ENCODE measurements at places on chromosomes 12 and 14.

DNA sequence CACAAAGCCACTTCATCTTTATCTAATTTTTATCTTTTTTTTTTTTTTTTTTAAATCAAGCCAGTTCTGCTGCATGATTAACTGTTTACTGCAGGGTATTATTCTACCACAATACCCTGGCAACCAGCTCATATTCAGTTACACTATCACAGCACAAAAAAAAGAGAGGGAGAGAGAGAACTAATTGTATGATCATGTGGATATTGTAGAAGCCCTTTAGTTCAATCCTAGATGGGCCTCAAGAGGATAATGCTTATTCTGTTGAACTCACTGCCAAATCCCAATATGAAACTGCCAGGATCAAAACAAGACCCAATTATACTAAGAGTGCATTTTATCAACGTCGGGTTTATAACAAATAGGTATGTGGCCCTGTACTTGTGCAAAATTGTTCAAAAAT lies 51.5 kb downstream of the MED13L start:
- DNase-seq: no peak

GRCh38 chr12:38823738-38824137 lies 81.7 kb downstream of the CPNE8 start:
- DNase-seq: no peak

DNA sequence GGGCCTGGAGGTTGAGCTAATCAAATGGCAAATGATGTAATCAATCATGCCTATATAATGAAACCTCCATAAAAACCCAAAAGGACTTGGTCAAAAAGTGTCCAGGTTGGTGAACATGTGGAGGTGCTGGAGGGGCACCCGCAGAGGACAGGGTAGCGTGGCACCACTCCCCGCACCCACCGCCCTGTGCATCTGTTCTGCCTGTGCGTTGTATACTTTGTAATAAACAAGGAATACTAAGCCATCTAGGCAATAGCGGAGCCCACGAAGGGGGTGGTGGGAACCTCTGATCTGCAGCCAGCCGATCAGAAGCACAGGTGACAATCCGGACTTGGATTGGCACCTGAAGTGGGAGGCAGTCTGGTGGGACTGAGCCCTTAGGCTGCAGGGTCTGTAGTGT lies 75.8 kb upstream of the GPR68 start:
- DNase-seq: no peak

DNA sequence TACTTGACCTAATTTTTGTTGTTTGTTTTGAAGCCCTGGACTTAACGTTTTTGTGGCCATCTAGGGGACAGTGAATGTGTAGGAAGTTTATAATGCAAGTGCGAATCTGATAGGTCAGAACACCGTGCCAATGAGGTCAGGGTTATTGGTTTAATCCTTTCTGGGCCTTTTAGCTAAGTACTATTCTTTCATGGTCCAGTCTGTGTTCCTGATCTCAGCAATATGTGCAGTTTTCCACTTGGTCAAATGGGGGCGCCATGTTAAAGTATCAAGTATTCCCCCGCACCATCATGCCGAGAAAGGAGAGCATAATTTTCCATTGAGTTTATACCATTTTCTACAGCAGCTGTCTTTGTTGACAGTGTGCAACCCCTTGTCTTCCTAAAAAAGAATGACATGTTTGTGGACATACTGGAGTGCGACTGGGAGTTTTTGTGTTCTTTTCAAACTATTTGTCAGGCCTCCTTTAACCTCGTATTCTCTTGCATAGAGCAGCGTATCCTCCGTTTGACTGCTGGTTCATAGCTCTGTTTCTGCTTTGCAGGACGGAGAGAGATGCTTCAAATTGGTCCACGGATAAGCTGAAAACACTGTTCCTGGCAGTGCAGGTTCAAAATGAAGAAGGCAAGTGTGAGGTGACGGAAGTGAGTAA lies 1.3 kb downstream of the AHSA1 start:
- DNase-seq: no peak

- DNase-seq: no peak
Measured at GRCh38 chr14:23436327-23437132, 1.1 kb upstream of the MYH7 start.

DNA sequence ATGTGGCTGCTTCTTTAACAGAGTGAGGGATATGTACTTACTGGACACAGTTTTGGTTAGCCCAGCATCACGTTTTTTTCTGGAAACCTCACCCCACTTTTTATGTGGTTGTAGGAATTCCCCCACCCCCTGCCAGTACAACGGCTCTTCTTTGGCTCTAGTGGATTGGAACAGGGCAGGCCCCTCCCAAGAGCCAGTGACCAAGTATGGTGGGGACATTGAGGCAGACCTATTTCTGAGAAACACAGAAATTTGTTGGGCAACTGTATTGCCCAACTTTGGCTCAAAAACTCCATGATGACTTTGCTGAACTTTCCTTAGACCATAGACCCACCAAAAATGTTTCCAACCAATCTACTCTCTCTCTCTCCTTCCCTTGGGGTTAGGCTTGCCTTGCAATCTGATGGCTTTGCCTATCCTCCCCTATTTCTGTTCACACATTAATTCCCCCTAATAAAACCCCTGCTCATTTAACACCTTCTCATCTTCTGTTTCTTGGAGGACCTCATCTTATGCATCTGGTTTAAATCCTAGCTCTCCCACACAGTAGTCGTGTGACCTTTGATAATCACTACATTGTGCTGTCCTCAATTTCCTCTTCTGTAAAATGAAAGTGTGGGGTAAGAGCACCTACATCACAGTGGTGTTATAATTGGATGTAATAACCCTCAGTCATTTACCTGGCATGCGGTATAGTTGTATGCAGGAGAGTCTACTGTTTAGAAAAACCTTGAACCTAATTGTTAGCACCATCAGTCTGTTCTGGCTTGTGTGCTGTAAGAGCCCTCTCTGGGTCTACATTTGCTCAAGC lies 71.7 kb downstream of the IGF1 start:
- no peak for DNase-seq

DNA sequence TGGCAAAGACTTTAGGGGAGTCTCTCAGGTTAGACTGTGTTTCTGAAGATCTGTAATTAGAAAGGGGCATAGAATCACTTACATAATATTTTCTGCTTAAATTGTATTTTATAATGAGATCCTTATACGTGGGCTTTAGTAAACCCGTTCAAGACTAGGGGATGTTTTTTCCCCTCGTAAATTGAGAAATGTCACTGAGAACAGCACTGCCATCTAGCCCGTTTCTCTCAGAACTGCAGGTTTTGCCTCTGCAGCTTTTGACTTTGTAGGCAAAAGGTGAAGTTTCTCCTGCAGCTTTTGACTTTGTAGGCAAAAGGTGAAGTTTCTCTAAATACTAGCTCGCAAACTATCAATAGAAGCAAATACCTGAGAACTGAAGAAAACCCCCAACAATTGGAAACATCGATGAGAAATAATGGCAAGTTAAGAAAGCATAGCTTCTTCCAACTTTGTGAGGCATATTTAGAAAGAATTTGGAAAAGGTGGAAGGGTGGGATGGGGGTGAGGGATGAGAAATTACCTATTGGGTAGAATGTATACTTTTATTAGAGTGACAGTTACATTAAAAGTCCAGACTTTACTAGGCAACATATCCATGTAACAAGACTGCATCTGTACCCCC lies 9.9 kb upstream of the ASPG start:
- DNase-seq: no peak

DNA sequence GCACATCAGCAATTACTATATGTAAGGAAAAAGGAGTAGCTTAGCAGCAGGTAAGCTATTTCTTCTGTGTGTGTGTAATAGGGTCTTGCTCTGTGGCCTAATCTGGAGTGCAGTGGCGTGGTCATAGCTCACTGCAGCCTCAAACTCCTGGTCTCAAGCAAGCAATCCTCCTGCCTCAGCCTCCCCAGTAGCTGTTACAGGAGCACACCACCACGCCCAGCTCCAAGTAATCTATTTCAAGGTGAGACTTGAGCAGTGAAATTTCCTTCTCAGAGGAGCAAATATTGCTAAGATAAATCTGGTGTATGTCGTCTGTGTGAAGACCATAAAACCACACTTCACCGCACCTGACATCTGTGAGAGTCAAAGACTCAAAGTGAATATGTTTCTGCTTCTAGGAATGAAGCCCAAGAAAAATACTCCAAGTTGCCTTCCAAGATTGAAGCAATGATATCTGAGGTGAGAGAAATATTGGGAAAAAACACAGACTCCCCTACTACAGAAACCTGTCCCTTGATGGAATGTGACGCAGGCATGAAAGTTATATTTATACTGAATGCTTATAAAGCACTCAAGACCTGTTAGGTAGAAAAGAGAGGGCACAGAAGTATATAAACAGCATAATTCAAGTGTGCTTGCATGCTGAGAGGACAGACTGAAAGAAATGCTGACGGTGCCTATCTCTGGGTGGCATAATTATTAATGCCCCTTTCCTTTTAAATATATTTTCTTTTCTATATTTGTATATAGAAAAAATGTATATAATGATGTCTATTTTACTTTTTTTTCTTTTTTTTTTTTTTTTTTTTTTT lies 2.5 kb upstream of the SELPLG start:
- no peak for DNase-seq

DNA sequence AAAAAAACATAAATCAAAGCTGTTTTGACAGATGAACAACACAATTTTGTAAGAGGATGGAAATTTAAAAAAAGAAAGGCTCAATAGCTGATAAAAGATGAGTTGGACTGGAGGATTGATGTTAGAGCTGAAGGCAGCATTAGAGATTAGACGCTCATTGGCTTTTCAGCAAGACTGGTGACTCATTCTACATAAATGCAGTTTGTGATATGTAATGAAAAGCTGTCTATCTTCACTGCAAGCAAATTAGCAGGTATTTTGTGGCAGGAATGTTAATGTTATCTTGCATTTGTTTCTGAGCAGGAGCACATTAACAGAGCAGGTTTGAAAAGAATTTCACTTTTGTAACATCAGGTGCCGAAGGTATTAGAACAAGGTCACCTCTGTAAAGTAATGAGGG lies 442.7 kb upstream of the NOVA1 start:
- no peak for DNase-seq

- DNase-seq: peak; percentile 56
Measured at GRCh38 chr12:11581179-11581755, 68.2 kb upstream of the ETV6 start.

GRCh38 chr14:63046339-63047268 lies 1.3 kb upstream of the KCNH5 start:
- DNase-seq: no peak

Data from stimulated activated CD8-positive, alpha-beta memory T cell treated with anti-CD3 and anti-CD28 coated beads, Interleukin-2, amount 100 ng/mL, for 1 hour (primary cell).